ENCODE measurements at places on chromosomes 7 and 10.

GRCh38 chr7:130351791-130352090, 7.1 kb downstream of the CPA5 start:
- DNase-seq: no peak

DNA sequence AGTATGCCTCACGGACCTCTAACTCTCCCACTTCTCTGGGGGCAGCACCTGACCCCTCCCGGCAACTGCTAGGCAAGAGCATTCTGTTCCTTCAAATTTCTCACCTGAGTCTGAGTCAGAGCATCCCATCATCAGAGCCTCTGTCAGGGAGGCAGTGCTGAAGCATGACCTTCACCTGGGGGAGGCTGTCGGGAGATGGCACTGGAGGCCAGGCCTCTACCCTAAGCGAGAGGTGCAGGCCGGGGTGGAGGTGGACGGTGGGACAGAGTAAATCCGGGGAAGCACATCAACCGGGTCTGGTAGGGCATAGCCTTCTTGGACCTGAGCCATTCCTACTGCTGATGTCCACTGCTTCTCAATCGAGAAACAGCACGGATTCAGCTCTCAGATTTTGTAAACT, 90.4 kb downstream of the SPAG6 start:
- no peak for DNase-seq

DNA sequence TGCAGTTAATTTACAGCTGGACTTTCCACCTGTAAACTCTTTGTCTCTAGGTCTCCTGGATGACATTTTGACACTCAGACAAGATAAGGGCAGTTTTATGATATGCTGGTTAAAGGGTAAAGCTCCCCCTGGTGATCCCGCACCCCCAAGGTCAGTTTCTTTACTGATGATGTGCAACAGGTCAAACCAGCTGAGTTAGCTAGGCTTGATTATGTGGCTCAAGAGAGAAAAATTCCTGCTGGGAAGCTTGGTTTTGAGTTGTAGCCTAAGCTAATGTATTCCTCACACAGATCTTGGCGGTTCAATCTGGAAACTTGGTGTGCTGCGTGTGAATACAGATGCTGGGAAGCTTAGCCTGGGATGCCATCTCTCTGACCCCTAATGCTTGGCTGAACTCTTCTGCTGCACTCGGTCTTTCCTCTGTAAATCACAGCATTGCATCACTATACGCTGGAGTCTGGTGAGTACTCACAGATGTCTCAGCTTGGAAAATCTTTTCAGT, 11.4 kb upstream of the AKR1D1 start:
- no peak for DNase-seq

DNA sequence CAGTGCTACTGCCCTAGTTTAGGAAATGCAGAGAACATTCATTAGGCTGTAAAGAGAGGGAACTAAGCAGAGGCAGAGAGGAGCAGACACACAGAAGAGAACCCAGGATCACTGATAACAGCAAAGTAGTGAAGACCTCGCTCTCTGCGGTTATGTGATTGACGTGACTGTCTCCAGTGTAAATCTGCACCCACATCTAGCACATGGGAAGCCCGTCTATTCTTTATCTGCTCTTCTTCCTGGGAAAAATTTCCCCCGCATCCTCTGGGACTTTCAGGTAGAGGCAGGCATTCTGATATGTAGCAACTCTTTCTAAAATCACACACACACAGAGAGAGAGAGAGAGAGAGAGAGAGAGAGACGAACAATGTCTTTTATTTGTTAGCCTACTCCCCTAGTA, 699.6 kb downstream of the GRID1 start:
- no peak for DNase-seq

DNA sequence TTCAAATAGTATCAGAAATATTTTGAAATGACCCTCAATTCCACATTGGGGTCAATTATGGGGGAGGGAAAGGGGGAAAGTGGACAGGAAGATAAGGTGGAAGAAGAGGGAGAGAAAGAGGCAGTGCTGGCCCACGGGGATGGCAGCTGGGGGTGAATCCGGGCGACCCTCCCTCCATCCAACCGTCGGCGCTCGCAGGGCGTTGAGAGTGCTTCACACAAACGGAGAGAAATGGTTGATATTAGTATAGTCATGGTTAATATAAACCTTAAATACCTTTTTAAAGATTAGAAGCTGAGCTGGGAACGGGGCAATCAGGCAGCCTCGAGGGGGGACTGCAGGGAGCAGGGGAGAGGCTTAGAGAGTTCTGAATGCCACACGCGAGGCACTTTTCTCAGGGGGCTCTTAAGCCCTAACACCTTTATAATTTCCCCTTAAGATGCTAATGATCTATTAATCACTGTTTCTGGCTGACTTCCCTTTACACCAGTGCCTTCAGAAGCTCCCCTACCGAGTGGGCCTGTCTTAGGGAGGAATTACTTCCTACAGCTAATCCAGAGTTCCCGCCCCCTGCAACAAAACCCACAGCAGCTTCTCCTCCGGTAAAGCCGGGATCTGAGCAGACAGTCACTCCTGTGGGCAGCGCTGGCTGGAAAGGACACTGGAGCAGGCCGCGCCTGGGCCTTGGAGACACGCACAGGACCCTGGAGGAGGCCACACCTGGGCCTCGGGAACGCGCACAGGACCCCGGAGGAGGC, 39.5 kb downstream of the PRKAG2 start:
- DNase-seq: no peak

DNA sequence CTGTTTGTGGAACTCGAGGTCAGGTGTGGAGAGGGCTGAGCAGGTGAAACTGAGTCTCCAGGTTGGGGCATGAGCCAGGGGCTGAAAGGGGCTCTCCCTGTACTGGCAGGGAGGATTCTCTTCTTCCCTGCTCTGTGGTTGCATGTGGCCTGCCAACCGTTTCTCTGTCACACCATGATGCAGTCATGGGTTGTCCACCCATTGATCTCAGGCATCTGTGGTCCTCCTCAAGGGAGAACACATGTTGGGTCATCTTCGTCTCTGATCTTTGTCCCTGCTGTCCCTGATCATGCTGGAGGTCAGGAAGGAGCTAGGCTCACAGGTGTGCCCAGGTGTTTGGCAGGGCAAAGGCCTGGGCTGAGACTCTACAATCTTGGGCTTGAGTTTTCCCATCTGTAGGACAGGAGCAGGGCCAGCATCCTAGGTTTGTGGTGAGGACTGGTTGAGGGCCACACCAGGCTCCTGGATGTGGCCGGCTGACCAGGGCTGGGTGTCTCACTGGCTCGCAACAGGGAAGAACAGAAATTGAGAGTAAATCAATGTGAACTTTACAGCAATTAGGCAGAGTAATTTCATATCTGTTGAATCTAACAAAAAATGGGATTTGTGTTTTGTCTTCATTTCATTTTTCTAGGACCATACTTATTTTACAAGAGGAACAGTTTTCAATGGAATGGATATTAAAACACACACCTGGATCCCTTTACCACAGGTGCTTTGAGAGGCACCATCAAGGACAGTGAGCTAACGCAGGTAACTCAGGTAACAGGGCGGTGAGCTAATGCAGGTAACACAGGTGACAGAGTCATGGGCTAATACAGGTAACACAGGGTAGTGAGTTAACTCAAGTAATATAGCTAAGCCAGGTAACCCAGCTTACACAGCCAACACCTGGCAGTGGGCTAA, 58.5 kb upstream of the IGFBP3 start:
- DNase-seq: no peak

GRCh38 chr10:101151395-101151794, 20.3 kb downstream of the TLX1 start:
- DNase-seq: no peak

- DNase-seq: no peak
Measured at GRCh38 chr7:116176226-116176625, 34.1 kb upstream of the TES start.

DNA sequence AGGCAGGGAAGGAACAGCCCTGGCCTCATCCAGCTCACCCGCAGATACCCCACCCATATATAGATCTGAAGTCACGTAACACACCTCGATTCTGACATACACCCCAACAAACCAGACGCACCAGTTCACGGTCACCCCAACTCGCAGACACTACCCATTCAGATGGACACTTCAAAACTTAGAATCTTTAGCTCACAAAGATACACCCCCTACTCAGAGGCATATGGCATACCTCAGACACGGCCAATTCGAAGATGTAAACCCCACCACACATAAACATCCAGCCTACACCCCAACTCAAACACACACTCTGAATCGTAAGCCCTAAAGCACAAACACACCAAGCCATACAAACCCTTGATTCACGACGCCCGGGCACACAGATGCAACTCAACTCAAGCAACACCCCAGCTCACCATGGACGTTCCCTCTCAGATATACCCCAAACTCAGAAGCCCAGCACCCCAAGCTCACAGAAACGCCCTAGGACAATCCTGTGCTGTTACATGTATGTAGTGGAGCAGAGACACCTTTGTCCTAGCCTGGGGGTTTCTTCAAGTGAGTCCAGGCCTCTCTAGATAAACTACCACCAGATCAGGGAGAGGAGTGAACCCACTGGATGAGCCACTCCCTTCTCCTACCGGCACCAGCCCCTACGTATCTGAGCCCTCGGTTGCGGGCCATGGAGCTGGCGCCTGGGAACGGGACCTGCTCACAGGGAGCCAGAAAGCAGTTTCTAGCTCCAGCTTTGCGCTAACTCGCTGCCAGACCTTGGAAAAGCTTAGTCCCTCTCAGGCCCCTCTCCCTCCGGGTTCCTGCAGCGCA, 8.8 kb downstream of the PSD start:
- no peak for DNase-seq

GRCh38 chr10:80382989-80383388, 25.4 kb upstream of the PRXL2A start:
- no peak for DNase-seq
